Vagina (tissue), 2 donors: ENCODE measurements at places on chromosomes 6 and 20. TPM values are rescaled to one million over a fixed set of nuclear protein-coding genes. Genes with fewer than 3 reads are reported as not detected.

- no peak for DNase-seq
These were observed 140.8 kb upstream of the RIMS1 start for GRCh38 chr6:71745525-71745924.

- no peak for DNase-seq
These were observed 1.2 kb upstream of the ZNFX1 start for GRCh38 chr20:49278818-49279676.

- DNase-seq: no peak
These were observed 1.5 kb downstream of the NRM start for GRCh38 chr6:30689022-30689865.

- DNase-seq: no peak
These were observed 524.6 kb upstream of the JARID2 start for GRCh38 chr6:14721103-14721758.

Gene ZFP57
- 3.7 TPM for total RNA-seq

GRCh38 chr6:132973514-132973993 lies 159.2 kb downstream of the RPS12 start:
- no peak for DNase-seq

DNA sequence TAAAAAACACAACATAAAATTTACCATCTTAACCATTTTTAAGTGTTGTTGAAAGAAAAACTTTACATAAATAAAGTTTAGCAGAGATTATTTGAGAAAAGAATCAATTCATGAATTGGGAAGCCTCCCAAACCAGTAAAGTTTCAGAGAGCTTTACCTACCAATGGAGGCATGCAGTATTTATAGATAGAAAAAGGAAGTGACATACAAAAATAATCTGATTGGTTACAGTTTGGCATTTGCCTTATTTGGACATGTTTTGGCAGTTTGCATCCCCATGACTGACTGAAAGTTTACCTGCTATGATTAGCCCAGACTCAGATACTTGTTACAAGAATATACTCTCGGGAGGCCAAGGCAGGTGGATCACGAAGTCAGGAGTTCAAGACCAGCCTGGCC lies 3.7 kb upstream of the CMTR1 start:
- DNase-seq: no peak

GRCh38 chr6:35089216-35089934 lies 51.8 kb downstream of the TCP11 start:
- no peak for DNase-seq

Gene SOBP
- total RNA-seq: 13.3 TPM

- no peak for DNase-seq
These were observed 7.9 kb downstream of the GPLD1 start for GRCh38 chr6:24481449-24481848.

GRCh38 chr6:53987522-53987888 lies 123.7 kb upstream of the MLIP start:
- DNase-seq: no peak

DNA sequence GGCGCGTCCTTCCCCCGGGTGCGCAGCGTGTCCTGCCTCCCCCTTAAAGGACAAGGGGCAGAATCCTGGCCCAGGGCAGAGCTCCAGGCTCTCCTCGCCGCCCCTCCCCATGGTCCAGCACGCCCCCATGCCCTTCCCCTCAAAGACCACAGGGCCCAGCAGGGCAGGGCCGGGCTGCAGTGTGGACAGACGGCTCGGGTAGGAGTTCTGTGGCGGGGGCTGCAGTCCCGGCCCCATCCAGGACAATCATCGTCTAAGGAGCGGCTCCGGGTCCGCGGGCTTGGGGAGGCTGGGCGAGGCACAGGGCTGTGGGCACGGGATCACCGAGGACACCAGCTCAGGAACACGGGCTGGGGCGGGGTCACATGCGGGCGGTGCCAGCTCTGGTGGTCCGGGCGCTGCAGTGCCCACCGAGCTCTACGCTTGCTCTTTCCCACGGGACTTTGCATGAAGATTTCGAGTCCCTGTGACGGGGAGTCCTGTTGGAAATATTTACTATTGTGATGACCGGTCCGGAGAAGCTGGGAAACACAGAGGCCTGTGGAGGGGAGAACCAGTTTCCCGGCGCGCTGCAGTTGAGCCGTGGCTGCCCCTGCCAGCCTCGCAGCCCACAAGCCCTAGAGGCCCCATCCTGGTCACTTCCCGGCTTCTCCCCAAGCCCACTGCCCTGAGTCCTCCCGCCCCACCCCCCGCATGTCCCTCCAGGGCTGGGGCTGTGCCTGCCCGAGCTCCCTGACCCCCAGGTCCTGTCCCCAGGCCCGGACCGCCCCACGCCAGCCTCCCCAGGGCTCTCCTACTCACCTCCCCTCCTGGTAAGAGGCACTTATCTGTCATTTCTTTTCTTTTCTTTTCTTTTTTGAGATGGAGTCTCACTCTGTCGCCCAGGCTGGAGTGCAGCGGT lies 20.6 kb downstream of the SLC17A9 start:
- DNase-seq: no peak

Gene CD93
- 45.4 TPM for total RNA-seq

DNA sequence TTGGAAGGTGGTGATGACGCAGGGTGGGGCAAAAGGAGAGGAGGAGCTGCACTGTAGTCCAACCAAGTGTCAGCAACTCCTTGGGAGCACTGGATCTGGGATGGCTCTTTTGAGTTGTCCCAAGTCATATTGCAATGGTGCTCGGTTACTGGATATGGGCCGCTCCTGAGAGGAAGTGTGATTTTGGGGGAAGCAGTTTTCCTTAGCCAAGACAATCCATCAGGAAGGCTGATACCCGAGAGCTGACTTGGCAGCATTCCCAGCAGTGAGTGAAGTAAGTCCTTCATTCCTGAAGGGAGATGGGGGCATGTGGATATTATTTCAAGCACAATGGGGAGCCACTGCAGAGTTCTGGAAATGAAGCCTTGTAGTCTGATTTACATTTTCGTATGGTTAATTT lies 354.1 kb downstream of the RFPL4B start:
- no peak for DNase-seq

Gene C20orf144
- total RNA-seq: not detected
